ENCODE measurements at places on chromosomes 3 and 15.

GRCh38 chr3:159854500-159855124 is 134.0 kb upstream of the IL12A start:
- DNase-seq, result peak; percentile 97

DNA sequence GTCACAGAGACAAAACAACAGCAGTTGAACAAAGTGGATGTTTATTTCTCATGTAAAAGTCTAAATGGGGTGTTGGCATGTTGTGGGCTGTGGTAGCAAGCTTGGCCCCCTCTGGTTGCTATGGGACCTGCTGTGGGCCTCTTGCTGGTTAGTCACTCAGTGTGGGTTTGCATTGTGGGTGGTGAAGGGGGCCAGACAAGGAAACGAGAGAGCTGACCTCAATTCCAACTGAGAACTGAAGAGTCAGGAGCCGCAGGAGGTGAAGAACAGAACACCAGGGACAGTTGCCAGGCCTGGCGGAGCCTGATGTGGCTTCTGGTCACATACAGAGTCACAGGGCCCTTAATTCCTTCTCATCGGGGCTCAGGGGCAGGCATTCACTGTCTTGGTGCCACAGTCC is 1.9 kb upstream of the ADPGK start:
- peak; percentile 81 for DNase-seq

DNA sequence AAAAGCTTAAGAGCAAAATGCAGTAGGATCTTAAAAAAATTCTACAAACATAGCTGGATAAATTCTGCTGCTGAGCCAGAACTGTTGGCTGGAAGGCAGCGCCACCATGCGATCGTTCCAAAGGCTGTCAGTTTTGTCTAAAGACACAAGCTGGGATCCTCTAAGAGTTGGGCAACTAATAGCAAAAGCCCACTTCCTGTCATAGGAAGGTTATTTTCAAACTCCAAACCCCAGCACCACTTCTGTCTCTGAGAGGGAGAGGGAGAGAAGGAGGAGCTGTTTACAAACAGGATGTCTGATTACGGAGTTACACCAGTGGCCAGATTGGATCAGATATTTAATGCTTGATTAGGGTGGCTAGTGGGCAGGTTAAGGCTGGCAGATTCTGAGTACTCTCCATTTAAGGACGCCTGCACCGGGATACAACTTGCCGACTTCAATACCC is 44.0 kb downstream of the EIF4E3 start:
- DNase-seq, result peak; percentile 90

DNA sequence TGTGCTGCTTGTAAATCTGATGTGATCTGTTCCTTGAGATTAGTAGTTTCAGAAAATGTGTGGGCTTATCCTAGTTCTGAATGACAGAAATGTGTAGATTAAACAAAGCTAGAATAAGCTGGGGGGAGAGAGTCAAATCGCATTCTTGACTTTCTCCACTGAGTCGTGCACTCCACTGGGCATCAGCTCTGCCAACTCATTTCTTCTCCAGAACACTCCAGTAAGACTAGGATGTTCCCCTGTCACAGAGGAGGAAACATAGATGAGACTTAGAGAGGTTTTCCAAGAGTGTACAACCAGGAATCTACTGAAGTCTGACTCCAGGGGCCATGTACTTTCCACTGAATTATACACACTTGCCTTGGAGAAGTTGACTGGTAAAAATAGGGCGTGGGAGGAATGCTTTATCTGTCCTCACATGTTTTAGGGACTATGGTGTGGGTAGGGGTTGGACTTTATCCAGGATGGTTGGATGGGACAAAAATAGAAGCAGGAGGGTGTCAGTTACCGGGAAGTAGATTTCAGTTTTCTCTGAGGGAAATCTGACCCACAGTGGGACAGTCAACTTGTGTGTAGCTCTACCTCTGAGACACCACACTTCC is 298.2 kb downstream of the UBE2E2 start:
- DNase-seq, result no peak

GRCh38 chr3:5348229-5348902 is 160.9 kb downstream of the EDEM1 start:
- no peak for DNase-seq

All from mesenchymal stem cell (in vitro differentiated cells and primary cell).